ENCODE measurements at places on chromosomes 2 and 18.
A peak's percentile ranks its signal among the peaks of the same experiment; 100 is the strongest.

DNA sequence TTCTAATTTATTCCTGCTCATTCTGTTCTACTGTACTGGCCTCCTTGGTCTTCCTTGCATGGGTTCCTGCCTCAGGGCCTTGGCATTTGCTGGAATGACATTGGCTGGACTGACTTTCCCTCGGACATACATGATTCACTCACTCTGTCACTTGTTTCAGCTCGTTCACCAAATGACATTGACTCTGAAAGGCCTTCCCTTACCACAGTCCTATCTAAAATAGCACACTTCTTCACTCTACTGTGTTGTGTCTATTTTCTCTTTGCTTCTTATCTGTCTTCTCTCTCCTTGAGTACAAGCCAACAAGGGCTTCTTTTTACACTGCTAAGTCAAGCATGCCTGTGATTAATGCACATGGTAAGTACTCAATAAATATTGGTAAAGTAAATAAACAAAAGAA, 65.6 kb downstream of the SCG2 start:
- DNase-seq: no peak

- no peak for DNase-seq
Measured at GRCh38 chr2:177325554-177325953, 61.0 kb upstream of the NFE2L2 start.

DNA sequence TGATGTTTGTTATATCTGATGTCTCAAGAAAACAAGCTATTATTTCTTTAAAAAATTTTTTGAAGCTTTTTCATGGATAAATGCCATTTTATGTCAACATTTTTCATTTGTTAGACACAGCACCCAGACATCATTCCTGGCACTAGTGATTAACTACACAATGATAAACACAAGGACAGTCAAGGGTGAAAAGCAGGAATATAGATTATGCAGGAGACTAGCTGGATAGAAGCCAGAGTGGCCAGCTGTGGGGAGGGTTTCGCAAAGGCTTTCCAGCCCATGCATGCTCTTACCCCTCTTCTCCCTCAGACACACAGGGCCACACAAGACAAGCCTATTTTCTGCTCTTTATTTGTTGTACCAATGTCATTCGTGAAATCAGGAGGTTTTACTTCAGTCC, 127.1 kb upstream of the TTC39C start:
- DNase-seq: peak; percentile 38

- no peak for DNase-seq
Measured at GRCh38 chr18:21826196-21826595, 85.6 kb downstream of the MIB1 start.

- no peak for DNase-seq
Measured at GRCh38 chr2:167423731-167424130, 535.5 kb downstream of the XIRP2 start.

- DNase-seq: no peak
Measured at GRCh38 chr2:207327513-207327912, 161.8 kb upstream of the KLF7 start.

DNA sequence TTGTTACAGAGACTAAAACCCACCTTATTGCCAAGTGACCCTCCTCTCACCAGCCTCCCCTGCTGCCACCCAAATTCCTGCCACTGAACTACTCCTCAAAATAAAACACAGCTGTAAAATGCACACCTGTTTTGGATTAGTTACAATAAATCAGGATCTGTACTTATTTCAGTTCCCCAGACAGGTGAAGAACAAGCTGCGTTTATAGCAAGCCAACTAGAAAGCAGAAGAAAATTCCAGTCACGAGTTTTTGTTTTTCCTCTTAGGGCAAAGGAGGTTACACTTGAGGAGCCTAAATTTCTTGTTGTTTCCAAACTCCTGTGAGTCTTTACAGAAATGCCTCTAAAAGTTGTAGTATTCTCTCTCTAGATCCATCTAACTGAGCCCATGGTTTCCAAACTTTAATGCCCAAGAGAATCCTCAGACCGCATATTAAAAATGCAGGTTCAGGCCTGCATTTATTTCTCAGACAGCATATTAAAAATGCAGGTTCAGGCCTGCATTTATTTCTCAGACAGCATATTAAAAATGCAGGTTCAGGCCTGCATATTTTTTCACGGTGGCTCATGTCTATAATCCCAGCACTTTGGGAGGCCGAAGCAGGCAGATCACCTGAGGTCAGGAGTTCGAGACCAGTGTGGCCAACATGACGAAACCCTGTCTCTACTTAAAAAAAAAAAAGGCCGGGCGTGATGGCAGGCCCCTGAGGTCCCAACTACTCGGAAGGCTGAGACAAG, 62.2 kb downstream of the ALPK2 start:
- DNase-seq: no peak

DNA sequence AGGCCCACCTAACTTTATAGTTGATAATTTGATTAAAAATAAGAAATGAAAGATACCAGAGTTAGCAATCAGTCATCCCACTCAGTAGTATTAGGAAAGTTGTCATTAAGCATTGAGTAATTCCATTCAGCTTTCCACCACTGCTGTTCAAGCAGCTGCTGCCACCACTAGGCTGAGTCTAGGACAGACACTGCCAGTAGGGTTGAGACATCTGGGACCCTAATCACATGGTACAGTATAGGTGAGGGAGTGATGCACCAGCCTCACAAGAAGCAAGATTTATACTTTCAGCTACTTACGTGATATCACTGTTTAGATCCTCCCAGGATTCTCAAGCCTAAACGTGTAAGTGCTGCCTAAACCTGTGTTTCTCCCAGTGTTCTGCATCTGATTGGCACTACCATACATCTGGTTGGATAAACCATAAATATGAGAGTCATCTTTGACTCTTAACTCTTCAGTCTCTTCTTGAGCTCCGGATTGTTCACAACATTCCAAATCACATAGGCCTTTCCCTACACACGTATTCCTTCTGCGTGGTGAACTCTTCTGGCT, 3.2 kb downstream of the UBXN4 start:
- no peak for DNase-seq

DNA sequence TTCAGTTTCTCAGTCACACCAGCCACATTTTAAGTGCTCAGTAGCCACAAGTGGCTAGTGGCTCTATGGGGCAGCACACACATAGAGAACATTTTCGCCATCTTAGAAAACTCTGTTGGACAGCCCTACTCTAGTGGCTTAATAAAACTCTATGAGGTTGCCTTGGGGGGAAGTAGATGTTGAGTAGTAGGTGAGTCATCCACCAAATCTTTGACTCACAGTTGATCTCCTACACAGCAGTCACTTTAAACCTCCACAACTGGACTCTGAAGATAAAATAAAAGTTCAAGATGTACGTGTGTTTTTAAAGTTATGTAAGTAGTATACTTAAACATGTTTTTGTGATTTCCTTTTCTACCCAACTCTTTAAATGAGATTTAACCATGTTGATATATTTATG, 379.0 kb downstream of the SETBP1 start:
- DNase-seq: no peak

DNA sequence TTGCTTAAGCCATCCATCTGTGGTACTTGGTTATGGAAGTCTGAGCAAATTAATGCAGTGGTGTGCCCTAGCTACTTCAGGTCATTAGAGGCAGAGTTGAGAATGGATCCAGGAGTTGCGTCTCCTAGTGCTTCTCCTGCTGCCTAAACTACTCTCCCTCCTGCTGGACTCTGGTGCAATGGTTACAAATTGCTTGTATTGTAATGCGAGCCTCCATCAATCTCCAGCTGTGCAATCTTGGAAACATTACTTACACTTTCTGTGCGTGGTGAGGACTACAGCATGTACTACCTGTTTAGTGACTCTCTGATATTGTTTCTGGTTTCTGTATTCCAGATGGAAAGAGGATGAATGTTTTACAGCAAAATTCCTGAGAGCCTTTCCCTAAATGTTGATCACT, 119.0 kb upstream of the CYRIA start:
- no peak for DNase-seq

GRCh38 chr18:41025666-41026065, 929.4 kb upstream of the PIK3C3 start:
- DNase-seq: no peak

- no peak for DNase-seq
Measured at GRCh38 chr2:224816816-224817215, 100.7 kb upstream of the CCDC195 start.

DNA sequence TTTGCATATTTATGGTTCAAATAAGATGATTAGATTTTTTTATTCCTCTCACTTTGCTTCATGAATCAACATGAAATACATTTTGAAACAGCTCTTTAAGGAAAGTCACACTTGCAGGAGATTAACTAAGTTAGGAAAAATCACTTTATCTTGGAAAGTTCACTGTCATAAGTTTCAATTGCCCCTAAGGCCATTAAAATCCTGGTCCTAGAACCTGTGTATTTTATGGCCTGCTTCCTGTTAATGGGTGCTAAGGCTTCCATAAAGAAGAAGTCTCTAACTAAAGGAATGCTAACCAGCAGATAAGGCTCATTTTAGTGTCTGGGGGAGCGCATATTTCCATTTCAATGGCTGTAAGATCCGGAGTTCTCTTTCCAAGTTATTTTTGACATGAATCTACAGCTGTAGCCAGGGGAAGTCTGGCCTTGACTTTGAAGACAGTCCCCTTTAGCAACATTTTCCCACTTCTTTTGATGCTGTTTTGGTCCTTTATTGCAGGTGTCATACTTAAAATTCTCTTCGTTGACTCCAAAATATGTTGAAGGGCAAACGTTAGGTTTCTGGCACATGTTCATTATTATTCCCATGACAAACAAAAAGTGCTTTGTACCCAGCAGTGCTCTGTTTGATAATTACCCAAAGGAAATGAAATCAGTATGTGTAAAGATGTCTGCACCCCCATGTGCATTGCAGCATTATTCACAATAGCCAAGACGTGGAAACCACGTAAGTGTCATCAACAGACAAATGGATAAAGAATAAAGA, 34.4 kb upstream of the SH3BP4 start:
- no peak for DNase-seq

DNA sequence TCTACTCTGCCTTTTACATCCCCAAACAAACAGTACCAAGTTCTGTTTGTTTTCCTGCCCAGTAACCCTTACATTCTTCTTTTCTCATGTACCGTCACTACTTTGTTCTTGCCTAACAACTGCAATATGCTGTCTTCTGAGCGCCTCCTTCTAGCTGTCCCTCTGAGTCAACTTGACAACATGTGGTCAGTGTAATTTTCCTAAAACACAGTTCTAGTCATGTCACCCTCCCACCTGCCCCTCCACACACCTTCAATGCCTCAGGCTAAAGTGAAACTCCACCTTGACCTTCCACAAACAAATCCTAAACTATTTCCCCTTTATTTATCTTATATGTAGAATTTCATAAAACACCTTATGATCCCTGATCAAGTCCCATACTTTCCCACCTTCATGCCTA, 124.6 kb upstream of the CD302 start:
- no peak for DNase-seq

- peak; percentile 2 for DNase-seq
Measured at GRCh38 chr2:74876081-74876886, 42.4 kb downstream of the HK2 start.

DNA sequence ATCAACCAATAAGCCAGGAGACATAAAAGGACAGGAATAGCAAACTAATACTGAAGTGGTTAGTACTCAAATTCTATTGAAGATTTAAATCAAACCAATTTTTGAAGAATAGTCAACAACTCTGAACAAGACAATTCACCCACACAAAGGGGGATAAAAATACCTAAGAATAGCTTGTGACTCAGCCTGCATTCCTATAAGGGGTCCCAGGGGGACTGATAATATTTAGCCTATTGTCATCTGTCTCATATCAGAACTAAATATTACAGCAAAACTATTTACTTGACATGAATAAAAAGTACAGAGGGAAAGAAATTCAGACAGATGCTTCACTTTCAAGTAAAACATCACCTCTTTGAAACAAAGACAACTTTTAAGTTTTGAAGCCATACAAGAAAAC, 7.7 kb downstream of the ITSN2 start:
- no peak for DNase-seq

- no peak for DNase-seq
Measured at GRCh38 chr18:28045176-28045810, 131.6 kb downstream of the CDH2 start.

DNA sequence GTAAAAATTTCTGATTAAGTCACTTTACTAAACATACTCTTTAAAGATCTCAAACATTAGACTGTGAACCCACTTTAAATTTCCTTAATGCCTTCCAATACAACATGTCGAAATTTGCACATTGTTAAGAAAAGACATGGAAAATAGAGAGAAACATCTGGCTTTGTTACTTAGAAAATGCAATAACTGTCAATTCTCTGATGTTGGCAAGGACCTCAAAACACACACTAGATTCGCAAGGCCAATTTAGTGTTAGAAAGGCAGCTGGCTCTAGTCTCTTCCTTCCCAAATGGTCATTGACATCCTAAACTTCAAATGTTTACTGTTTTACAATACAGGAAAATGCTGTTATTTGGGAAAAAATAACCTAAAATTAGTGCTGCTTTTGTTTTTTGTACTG, 110.6 kb downstream of the UPP2 start:
- DNase-seq: no peak

- no peak for DNase-seq
Measured at GRCh38 chr2:241598061-241598460, 38.9 kb downstream of the THAP4 start.

DNA sequence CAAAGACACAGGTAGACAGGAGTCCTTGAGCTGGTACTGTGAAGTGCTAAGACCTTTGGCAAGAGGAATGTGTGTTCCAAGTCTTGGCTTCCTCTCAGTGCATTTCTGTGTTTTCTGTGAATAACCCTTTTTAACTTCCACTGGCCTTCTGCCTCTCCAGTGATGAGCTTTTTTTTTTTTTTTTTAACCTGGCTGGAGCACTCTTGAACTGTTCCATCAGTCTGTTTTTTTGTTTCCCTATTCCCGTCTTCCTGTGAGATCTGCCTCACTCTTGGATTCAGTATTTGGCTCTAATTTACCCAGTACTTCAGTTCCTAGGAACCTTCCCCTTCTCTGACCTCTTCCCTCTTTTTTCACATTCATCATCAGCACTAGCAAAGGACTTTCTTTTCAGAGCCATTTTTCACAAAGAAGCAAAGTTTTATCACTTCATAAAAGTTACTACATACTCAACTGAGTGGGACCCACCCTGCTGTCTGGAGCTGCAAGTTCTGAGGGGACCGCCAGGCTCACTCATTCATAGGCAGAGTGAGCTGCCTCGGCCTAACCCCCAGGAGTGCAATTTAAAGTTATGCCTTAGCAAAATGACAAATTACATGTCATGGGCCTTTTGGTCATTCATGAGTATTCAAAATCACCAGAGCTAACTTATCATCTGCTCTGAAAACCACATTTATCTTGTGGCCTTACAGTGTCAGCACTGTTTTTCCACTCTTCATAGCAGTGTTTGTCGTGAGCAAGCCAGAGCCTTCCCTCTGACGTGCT, 126.9 kb upstream of the DAPL1 start:
- no peak for DNase-seq

GRCh38 chr2:197152451-197153228, 157.9 kb downstream of the ANKRD44 start:
- DNase-seq: no peak

GRCh38 chr2:96407041-96407918, 71.7 kb downstream of the NCAPH start:
- DNase-seq: peak; percentile 54

- DNase-seq: no peak
Measured at GRCh38 chr2:21303876-21304275, 180.1 kb downstream of the TDRD15 start.

All from DMS 273 treated with DMSO at 0.1 percent for 48 hours (cell line).